ENCODE measurements at places on chromosomes 1 and 21.

DNA sequence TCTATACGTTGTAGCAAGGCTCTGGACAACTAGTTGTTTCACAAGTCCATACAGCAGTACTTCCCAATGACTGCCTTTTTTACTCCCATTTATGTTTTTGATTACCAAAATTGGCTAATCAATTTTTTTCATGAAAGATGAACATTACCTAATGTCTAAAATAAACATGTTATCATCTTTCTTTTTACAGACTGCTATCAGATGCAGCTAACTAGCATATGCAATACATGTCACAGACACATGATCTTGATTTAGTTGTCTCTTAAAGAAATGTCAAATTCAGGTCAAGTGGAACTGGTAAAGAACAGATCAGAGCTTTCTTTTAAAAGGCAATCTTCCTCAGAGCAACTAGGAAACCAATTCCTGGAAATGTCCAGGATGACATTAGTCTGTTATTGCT, 630 bp upstream of the DBT start:
- DNase-seq = no peak

- DNase-seq = no peak
Measured at GRCh38 chr1:88311907-88312306, 372.2 kb upstream of the PKN2 start.

DNA sequence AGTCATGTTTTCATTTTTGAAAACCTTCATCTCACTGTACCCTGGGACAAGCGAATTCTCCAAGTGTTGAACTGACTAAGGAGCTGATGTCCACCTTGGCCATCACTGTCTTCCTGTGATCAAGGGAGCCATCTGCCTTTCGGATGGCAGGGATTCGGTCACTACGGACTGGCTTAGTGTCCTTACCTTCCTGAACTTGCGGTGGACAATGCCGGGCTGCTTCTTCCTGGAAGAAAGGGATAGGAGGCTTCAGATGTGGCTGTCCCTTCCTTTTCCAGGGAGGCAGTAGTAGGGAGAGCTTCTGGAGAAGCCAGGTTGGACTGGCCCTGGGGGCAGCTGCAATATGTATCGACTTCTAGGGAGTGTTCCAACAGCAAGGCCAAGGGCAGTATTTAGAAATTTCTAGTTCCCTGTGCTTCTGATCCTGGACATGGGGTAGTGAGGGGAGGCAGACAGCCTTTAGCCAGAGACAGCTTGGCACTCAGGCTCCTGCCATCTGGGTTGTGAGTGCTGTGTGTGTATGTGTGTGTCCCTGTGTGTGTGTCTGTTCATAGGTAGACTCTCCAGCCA, 114.6 kb downstream of the IER5 start:
- DNase-seq = no peak

- DNase-seq = no peak
Measured at GRCh38 chr21:46556802-46557201, 48.1 kb downstream of the S100B start.

- DNase-seq = no peak
Measured at GRCh38 chr1:98849969-98850636, 154.6 kb downstream of the PLPPR5 start.

DNA sequence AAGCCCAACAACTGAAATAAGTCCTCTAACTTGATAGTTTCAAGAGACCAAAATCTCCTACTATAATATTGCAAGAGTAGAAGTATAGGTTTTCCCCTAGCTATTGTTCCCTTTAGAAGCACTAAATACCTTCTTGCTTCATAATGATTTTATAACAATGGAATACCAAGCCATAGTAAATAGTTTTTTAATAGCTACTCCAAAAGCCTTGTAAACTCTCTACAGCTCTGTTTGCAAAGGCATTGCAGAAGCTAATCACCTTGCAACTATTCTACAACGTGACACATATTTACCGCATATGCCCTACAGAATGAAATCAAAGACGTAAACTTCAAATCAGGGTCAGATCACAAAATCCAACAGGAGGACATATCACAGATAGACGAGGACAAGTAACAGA, 451.5 kb upstream of the ZRANB2 start:
- DNase-seq = no peak

GRCh38 chr1:27521861-27522431, 32.0 kb upstream of the WASF2 start:
- peak; percentile 29 for DNase-seq

All from activated CD4-positive, alpha-beta T cell treated with anti-CD3 and anti-CD28 coated beads for 48 hours (primary cell).